Activated naive CD8-positive, alpha-beta T cell treated with anti-CD3 and anti-CD28 coated beads for 36 hours (primary cell): ENCODE measurements at places on chromosomes 12 and 14. TPM values are rescaled to one million over a fixed set of nuclear protein-coding genes. Genes with fewer than 3 reads are reported as not detected.

DNA sequence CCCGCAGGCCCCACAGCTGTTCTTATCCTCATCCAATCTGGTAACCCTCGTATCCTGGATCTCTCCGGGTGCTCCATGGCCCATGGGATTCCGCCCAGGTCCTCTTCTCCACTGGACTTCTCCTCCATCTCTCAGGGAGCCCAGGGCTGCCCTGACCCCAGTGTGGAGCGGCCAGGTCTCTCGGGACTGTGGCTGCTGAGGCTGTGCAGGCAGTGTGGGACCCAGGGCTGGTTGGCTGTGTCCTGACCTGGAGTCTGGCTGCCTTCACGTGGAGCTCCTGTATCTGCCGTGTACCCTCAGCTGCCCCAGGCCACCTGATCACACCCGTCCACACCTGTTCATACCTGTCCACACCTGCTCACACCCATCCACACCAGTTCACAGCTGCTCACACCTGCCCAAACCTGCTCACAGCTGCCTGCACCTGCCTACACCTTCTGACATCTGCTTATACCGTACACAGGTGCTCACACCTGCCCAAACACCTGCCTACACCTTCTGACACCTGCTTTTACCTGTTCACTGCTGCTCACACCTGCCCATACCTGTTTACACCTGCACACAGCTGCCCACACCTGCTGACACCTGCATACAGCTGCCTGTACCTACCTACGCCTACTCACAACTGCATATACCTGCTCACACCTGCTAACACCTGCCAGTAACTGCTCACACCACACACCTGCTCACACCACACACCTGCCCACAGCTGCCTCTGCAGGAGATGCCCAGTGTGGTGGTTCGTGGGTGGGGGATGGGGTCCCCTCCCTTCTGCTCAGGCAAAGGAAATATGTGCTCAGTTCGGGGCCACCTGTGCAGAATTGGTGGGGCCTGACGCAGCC lies 92.2 kb downstream of the GALNT9 start:
- DNase-seq = no peak

DNA sequence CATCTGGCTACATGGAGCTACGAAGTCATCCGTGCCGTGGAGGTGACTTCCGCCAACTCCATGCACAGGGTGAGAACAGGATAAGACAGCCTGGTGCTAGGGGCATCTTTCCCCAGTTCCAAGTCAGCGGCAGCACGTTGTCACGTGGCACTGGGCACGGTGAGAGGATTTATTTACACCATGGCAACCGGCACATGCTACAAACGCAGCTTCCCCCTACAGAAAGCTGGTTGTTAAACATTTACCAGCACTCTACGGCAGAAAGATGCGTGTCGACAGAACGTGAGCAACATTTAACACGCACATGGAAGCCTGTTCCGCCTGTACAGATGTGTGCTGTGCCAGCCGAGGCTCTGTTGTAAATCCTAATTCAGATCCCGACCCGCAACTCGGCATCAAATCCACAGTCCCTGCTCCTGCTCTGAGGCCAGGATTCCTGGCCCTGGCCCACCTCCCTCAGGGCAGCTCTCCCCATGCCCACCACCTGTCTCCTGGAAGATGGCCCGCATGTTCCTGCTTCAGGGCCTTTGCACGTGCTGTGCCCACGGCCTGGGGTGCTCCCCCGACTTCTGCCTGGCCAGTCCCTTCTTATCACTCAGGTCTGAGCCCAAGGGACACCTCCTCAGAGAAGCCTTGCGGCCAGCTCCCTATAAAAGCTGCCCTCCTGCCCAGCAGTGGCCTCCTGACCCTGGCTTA lies 114.1 kb downstream of the RFLNA start:
- DNase-seq = no peak

- DNase-seq = no peak
These were observed 29.0 kb downstream of the SLC6A12 start for GRCh38 chr12:184811-185575.

EXOC3L4 gene
- not detected for total RNA-seq

HCAR1 gene
- total RNA-seq = 0.54 TPM
